Glutamatergic neuron (in vitro differentiated cells): ENCODE measurements at places on chromosomes 2 and 18.

- DNase-seq, result no peak
Measured at GRCh38 chr18:29076645-29077044, 899.7 kb upstream of the CDH2 start.

GRCh38 chr18:3906116-3906750 is 456.3 kb downstream of the TGIF1 start:
- no peak for DNase-seq

DNA sequence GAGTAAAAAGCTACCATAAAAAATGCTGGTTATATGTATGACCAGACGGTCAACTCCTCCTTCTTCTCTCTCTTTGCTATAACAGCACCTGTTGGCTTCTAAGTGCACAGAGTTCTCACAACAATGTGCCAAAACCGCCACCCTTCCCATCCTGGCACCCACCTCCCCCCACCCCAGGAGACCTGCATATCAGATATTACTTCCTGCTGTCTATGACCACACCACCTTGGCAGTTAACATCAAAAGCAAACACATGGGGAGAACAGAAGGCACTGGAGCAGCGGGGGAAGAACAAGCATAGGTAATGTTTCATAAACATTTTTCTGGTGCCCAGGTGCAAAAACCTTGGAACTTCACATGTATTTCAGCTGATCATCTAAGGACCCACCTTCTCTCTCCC is 15.5 kb downstream of the SPRED2 start:
- no peak for DNase-seq

DNA sequence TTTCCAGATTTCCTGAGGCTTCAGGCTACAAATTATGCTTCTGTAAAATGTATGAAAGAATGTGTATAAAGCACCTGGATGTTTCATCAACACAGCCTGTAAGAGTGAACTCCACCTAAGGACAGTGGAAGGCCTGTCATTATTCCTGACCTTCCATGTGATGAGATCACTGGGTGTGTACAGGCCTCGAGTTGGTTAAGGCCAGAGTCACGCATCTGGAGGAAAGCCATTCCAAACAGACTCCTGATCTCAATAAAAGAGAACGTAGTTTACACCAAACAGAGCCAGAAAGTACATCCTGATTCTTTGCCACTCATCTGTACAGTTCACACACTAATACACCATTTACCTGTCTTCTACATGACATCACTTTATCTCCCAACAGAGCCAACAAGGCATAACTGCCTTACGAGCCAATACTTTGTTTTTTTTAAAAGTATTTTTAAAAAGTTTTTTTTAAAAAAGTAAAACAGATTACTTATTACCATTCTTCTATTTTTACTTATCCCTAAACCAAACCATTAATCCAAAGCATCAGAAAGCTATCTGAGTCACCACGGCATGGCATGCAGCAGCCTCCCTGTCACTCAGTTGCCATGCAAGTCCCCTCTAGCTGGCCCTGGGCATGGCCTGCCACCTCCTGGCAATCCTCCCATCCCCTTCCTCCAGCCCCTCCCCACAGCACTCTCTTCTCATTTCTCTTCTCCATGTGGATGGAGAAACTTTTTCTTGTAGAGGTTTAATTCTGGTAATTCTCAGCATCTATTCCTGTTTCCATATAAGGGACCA is 78.8 kb upstream of the TFCP2L1 start:
- no peak for DNase-seq

GRCh38 chr2:70385204-70385603 is 83.3 kb upstream of the FAM136A start:
- no peak for DNase-seq

DNA sequence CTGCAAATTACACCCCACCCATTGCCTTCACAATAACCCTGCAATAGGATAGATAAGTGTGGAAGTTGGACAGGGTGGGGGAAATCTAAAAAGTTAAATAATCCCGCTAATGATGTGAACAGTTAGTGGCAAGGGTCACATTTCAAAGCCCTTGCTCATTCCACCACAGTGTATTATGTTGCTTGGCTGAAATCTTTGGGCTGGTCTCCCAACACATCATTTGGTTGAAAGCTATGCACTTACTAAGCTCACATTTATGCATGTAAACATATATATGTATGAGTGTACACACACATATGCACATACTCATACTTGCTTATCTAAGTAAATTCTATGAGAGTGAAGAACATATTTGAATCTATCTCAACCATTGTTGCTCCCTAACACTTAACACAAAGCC is 197.8 kb downstream of the RDH14 start:
- no peak for DNase-seq

GRCh38 chr2:239003624-239004273 is 155.9 kb downstream of the TWIST2 start:
- no peak for DNase-seq

- DNase-seq, result no peak
Measured at GRCh38 chr18:51890762-51891161, 449.2 kb upstream of the DCC start.

DNA sequence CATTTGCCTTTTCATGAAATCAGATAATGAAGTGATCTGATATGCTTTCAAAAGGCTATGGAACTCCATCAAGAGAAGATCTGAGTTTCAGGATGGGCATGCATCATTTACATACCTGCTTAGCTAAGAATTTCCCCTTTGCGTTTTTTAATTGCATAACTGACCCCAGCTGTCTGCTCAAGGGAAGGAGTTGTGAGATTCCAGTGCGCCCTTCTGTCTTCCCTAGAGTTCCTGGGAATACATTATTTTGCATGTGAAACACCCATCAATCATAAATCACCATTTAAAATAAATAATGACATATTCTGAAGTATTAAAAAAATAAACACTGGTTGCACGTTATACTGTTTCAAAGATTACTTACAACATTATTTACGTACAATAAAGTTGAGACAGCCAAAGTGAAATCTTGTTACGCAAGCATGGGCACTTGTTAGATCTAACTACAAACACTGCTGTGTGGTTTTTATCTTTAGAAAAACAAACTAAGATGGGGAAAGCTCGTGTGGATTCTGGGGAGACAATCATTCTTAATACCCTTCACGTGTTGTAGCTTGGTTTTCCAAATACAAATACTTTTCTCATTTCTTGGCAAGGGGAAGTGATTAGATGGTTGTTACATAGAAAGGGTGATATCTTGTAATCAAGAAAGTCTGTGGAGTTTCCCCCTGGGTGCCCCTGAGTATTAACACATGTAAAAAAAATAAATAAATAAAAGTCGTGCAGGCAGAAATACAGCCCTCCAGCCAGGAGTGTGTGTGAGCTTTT is 125.7 kb upstream of the LMAN1 start:
- no peak for DNase-seq

- no peak for DNase-seq
Measured at GRCh38 chr18:46028536-46028891, 43.5 kb downstream of the PSTPIP2 start.

DNA sequence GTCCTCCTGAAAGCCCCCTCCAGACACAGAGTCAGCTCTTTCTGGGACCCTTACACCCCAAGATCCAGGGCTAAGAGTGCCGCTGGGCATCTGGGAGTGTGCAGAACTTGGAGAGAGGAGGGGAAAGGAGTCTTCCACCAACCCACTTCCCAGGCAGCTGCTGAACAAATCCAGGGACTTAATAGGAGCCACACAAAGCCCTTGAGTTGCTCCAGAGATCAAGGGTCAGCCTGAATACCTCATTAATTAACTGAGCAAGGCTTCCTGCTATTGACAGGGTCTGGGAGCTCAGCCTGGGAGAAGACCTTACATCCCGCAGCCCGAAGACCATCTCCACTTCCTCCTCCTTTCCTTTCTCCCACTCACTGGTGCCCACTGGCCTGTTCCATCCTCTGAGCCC is 108.3 kb downstream of the CELF4 start:
- no peak for DNase-seq

DNA sequence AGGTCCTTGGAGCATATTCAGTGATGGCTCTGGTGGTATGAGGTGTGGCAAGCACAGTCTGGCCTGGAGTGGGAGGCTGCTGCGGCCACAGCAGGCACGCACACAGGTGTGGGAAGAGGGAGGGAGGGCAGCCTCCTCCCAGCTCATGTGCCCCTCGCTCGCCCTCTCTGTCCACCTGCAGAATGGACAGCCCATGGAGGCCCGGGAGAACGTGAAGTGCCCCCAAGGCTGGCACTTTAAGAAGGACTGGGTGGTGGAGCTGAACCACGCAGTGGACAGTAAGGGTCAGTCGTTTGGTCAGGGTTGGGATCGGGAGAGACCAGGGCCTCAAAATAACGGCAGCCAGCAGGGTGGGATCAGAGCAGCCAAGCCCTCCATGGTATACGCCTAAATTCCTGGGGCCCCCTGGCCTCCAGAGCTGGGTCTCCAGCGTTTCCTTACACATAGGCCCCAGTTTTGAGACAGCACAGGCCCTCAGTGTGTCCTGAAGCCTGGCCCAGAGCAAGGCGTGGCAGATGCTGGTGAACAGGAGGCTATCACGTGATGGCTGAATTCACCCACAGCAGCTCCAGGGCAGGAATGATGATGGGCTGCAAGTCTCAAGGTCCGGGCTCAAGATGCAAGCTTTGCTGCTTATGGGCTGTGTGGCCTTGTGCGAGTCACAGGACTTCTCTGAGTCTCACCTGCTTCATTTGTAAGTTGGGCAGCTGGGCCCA is 47.9 kb downstream of the FER1L5 start:
- DNase-seq, result no peak

DNA sequence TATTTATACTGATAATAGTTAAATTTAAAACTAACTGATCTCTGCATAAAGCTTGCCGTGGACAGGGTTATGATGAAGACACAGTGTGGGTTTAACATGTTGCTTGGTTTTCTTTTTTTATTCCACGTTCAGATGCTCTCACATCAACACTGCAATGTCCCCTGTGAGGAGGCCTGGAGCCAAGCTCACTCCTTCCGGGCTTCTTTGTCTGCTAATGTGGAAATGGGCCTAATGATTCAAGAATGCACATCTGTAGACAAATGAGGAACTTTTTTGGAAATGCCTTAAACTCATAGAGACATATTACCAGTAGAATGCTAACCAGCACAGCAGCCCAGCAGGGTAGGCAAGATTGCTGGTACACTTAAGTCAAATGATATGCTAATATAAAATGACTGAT is 208.0 kb downstream of the GALR1 start:
- DNase-seq, result no peak

GRCh38 chr18:46061387-46061786 is 10.7 kb downstream of the PSTPIP2 start:
- no peak for DNase-seq

DNA sequence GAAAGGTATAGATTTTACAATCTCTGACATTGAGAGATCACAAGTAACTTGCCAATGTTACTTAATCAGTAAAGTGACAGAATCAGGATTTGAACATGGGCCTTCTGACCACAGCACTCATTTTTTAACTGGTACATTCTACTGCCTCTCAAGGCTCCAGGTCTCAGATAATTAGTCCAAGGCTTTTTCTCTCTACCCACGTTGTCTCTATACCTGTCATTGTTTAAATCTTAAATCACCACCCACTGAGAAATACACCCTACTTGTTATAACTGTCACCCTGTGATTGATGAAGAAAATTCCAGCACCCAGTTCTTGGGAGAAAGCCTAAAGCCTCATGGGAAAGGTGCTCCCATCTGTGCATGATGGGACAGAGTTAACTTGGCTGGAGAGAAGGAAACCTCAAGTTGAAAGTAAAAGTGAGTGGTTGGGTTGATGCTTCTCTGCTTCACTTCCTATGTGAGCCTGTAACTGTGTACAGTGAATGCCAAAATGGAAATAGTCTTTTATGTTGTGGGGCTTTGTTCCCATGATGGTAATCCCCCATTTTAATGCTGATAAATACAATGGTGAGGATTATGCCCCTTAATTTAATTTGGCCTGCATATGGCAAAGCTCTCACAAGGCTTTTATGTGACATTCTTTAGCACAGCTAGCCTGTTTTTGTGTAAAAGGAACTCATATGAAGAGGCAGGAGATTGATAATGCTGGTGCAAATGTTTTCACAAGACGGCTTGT is 190.1 kb upstream of the SP5 start:
- no peak for DNase-seq

DNA sequence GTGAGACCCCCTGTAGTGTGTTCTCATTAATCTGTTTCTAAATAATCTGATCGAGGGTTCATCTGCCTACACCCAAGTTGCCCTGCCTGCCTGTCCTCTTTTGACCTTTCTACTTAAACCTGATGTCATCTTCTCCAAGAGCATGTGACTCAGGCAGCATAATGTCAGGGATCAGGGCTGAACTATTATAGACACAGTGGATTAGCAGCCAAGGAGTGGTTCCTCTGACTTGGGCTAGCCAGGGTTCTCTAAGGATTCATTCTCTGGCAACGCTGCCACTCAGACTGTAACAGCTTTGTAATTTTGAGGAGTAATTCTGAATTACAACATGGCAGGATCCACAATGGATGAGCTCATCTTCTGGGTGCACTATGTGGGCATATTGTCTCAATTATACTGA is 124.0 kb downstream of the MDH1 start:
- DNase-seq, result no peak

DNA sequence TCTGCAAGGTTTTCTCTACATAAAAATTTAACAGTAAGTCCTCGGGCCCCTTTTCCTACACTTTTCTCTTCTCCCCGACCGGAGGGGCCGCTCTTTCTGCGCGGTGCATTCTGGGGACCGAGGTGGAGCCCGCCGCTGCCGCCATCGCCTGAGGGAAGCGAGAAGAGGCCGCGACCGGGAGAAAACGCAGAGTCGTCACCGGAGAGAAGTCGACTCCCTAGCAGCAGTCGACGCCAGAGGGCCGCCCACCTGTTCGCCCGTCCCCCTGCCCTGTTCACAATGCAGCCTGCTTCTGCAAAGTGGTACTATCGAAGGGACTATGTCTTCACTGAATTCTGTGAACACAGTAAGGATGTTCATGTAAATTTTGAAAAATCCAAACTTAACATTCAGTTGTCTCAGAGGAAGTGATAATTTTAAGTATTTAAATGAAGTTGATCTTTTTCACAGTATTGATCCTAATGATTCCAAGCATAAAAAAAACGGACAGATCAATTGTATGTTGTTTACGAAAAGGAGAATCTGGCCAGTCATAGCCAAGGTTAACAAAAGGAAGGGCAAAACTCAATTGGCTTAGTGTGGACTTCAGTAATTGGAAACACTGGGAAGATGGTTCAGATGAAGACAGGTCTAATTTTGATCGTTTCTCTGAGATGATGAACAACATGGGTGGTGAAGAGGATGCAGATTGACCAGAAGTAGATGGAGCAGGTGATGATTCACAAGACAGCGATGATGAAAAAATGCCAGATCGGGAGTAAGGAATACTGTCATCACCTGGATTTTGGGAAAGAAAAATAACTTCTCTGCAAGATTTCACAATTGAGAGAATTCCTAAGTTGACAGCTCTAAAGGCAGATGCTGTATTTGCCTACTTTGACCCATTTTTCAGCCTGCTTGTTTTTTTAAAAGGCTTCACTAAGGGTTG is 55.8 kb downstream of the ASXL2 start:
- peak; percentile 48 for DNase-seq

- DNase-seq, result peak; percentile 32
Measured at GRCh38 chr2:20781656-20782265, 41.1 kb downstream of the LDAH start.
